Cortex of kidney (tissue), 1 donor: ENCODE measurements at places on chromosomes 7 and 10.

GRCh38 chr7:35729061-35729783 is 34.3 kb upstream of the HERPUD2 start:
- DNase-seq = no peak

DNA sequence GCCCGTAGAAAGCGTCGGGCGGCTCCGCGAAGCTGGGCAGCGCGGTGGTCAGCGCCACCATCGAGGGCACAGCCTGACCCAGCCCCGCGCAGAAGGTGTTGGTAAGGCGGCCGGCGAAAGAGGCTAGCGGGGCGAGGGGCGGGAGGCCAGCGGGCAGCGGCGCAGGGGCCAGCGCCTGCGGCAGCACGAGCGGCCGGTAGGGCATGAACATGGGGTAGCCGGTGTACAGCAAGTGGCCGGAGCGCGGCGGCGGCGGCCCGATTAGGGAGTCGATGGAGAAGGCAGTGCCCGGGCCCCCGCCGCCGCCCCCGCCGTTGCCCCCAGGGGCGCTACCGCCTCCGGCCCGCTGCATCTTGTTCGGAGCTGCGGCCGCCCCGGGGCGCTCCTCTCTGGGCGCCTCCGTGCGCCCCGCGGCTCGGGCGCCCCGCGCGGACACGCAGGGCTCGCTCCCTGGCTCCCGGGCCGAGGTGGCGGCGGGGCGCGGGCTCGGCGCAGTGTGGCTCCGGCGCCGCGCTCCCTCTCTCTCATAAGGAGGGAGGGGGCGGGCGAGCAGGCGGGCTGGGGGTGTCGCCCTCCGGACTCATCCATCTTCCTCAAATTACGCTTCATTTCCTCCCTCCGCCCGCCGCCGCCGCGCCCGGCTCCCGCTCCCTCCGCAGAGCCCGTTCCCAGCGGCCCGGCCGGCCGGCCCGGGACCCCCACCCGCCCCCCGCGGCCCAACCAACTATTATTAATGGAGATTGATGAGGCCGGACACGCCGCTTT is at the start of gene GBX1:
TSS of gene GBX1 (minus strand) at position 498 of the 765 bp plus-strand sequence. CDS start at position 352, 146 bp downstream.
- DNase-seq = no peak

DNA sequence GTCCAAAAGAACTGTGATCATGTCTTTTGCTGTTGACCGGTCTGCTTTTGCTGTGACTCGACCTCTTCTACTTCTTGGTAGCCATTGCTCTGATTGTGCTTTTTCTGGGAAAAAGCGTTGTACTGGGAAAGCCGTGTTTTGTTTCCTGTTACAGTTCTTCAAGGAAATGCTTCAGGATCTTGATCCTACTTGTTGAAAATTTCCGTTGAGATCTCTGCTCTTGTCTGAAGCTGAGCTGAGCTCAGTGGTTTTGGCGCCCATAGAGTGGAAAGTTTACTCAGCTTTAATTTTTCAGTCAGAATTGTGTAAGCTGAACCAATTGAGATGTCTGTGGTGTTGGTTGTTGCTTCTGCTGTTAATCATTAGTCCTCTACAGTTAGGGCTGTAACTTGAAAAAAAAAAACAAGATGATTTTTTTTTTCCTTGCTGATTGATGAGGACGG is 302.2 kb downstream of the CCDC3 start:
- DNase-seq = no peak

DNA sequence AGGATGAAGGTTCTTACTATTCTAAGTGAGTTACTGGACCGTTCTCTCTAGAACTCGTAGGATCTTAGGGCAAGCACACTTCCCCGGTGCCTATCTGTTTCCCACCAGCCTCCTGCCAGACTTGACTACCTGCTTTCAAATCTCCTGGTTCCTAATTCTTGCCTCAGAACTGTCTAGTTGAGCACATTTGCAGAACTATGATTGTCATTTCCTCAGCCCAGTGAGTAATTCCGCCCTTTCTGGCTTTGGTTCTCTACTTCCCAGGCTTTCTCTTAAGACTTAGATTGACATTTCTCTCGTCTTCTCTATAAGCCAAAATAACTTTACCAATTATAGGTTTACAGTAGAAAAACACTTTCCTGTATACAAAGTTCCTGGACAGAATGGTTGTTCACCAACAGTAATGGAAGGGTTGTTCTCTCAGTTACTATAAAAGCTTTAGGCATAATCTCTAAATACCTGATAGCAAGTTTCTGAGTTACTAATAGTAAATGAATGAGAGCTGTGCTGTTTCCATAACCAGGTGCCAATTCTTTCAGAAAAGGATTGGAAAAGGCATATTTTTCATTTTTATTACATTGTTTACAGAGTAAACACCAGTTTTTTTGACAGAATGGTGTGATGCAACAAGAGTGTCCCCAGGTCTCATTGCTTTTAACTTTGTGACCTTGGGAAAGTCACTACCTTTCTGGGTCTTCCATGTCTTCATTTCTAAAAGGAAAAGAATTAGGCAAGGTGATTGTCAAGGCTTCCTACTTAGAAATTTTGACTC is 41.1 kb downstream of the PLEKHA8 start:
- DNase-seq = no peak

- DNase-seq = no peak
Observed at GRCh38 chr7:22561321-22561811, 61.4 kb upstream of the STEAP1B start.
